ENCODE measurements at places on chromosomes 2 and 18.

GRCh38 chr2:150449856-150450255, 37.6 kb downstream of the RND3 start:
- DNase-seq = no peak
- H3K36me3 ChIP-seq = no peaks in the 10 kb centered on the region
- H3K4me3 ChIP-seq = no peak overlapping the region
- no peaks in the 10 kb centered on the region for H3K4me1 ChIP-seq

GRCh38 chr2:19835781-19836281, 66.0 kb downstream of the TTC32 start:
- H3K4me3 ChIP-seq = no peak overlapping the region
- DNase-seq = no peak
- no peaks in the 10 kb centered on the region for H3K27me3 ChIP-seq
- H3K4me1 ChIP-seq = no peaks in the 10 kb centered on the region
- H3K27ac ChIP-seq = no peak overlapping the region

DNA sequence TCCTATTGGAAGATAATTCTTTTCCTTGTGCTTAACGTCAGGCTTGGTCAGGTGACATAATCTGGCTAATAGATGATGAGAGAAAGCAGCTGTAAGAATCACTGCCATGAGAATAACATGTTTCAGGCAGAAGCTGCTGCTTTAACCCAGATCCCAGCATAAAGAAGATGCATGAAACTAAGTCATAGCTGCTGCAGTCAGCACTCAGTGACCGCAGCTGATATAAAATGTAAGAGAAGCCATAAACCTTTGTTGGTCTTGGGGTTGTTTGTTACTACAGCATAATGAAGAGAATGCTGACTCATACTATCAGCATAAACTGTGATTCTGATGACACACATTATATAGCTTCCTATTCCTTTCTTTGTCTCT, 274.3 kb upstream of the TRIB2 start:
- H3K4me3 ChIP-seq = no peak overlapping the region
- no peaks in the 10 kb centered on the region for H3K4me1 ChIP-seq
- H3K36me3 ChIP-seq = no peaks in the 10 kb centered on the region
- DNase-seq = no peak
- H3K27me3 ChIP-seq = no peaks in the 10 kb centered on the region
- H3K27ac ChIP-seq = no peak overlapping the region

GRCh38 chr2:42137125-42137841, 31.9 kb upstream of the EML4 start:
- H3K27me3 ChIP-seq = no peaks in the 10 kb centered on the region
- H3K4me1 ChIP-seq = peaks cover 34% of the 10 kb centered on the region
- no peak overlapping the region for H3K4me3 ChIP-seq
- no peak overlapping the region for H3K27ac ChIP-seq

Measured in Karpas-422 (cell line).